Stimulated activated CD4-positive, alpha-beta T cell treated with anti-CD3 and anti-CD28 coated beads, Interleukin-15, amount 100 ng/mL, for 1 hour (primary cell): ENCODE measurements at places on chromosomes 13 and 19.

DNA sequence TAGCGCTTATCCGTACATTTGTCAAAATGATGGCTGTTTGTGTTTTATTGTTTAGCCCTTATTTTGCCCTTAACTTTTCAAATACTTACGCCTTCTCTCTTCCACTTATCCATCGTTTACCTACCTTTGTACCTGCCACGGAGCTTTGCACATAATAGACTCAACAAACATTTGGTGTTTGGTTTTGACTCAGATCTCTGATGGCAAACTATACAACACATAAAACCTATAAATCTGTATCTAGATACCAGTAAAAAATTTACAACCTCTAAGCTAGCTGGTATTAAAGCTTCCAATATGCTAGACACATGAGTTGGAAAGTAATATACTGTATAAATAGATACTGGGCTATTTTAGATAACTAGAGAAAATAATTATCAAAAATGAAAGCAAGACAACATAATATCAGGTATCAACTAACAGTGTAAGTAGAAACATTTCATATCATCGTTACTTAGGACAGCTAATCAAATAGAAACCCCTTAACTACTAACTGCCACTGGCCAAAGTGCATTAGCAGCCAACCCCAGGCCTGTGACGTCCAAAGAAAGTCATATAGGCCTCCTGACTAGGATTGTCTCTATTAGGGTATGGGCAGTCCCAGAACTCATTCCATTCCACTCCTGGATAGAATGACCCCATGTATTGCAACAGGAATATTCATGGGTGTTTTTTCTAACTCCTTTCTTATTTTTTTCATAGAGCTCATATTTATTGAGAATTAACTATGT, 53.8 kb downstream of the KCTD12 start:
- DNase-seq: no peak

DNA sequence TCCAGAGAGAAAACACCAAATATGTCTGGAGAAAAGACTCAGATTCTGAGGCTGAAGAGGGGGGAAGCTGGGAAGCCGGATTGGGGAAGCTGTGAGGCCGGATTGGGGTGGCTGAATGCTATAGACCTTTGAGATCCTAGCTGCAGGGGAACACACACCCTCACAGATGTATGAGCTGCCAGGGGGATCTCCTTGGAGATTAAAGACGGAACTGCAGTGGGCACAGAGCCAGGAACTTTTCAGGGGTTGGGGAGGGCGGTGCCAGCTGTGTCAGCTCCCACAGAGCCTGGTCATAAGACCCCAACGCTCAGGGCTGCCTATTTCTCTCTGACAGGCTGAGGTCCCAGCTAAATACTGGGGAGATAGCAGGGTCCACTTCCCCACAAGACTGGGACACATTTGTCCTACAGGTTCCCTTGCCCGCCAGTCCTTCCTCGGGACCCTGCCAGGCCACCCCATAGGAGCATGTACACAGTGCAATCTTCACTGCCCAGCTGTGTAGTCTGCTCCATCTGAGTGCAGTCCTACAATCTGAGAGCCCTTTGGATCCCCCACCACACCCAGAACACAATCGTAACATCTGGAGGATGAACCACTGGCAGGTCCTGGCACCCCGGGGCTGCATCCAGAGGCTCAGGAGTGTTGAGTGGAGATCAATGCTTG, 1893.9 kb downstream of the PCDH9 start:
- DNase-seq: no peak

DNA sequence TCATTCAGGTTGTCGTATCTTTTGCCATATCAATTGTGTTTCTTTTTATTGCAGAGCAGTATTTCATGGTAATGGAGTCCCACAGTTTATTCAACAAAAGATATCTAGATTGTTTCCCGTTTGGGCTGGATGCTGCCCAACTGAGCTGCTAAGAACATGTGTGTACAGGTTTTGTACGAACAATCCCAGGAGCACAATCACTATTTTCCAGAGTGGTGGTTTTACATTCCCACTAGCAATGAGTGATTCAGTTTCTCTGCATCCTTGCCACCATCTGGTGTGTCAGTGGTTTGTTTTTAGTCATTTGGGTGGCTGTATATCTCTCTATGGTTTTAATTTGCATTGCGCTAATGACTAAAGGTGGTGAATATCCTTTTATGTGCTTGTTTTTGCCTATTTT, 52.7 kb upstream of the ZDHHC20 start:
- no peak for DNase-seq

GRCh38 chr19:54063350-54064116, at the start of gene VSTM1:
Gene VSTM1 (minus strand): TSS chr19:54063897. CDS start chr19:54063777, 120 bp downstream.
- no peak for DNase-seq

- no peak for DNase-seq
Measured at GRCh38 chr13:64755961-64756360, 2474.2 kb downstream of the PCDH9 start.
